ENCODE measurements at places on chromosomes 6 and 20.

- no peak overlapping the region for H3K4me3 ChIP-seq
- no peak for DNase-seq
- no peaks in the 10 kb centered on the region for H3K36me3 ChIP-seq
These were observed 72.4 kb upstream of the NXT1 start for GRCh38 chr20:23278172-23278571.

DNA sequence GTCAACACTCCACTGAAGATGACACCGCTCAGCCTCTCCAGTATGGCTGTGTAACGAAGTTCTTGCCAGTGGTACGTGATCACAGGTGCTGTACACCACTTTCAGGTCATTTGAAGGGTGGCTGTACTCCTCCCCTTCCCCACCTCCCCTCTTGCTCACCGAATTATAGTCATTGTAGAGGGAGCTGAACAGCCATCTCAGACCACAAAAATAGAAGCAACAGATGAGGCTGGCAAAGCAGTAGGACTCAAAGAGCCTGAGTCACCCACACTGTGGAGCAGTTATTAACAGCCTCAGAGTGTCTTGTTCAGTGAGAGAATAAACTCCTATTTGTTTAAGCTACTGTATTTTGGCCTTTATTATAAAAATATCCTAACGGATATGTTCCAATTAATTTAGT lies 192.5 kb upstream of the MCHR2 start:
- no peaks in the 10 kb centered on the region for H3K27me3 ChIP-seq
- no peak overlapping the region for H3K27ac ChIP-seq
- H3K36me3 ChIP-seq: no peaks in the 10 kb centered on the region
- no peak overlapping the region for H3K4me3 ChIP-seq

- H3K27me3 ChIP-seq: no peaks in the 10 kb centered on the region
- DNase-seq: no peak
- peak overlapping the region; percentile 79 for H3K27ac ChIP-seq
- H3K4me3 ChIP-seq: peak overlapping the region; percentile 20
- peaks cover 51% of the 10 kb centered on the region for H3K4me1 ChIP-seq
- no peaks in the 10 kb centered on the region for H3K36me3 ChIP-seq
These were observed 4.3 kb downstream of the CDC25B start for GRCh38 chr20:3800256-3800877.

DNA sequence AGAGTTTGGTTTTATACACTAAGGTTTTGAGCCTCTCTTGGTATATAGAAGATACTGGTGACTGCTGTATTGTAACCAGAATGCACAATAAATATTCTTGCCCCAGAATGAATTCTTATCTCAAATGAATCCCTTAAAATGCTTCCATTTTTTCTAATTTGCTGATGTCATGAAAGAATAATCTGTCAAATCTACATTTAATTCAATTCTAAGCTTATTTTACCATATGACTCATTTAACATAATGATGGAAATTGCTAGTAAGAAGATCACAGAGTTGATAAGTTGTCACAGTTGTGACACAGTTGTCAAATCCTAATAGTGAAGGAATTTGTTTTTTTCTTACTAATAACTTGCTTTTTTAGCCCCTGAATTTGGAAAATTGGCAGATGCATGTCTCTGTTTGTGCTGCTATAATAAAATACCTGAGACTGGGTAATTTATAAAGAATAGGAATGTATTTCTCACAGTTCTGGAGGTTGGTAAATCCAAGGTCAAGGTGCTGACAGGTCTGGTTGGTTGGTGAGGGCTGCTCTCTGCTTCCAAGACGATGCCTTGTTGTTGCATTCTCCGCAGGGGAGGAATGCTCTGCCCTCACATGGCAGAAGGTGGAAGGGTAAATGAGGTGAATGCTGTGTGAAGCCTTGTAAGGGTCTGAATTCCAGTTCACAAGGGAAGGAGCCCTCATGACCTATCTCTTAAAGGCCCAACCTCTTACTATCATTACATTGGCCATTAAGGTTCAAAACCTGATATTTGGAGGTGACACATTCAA lies 4.7 kb downstream of the ECT2L start:
- H3K4me1 ChIP-seq: peaks cover 4% of the 10 kb centered on the region
- no peak overlapping the region for H3K4me3 ChIP-seq
- H3K27me3 ChIP-seq: no peaks in the 10 kb centered on the region
- no peaks in the 10 kb centered on the region for H3K36me3 ChIP-seq
- H3K27ac ChIP-seq: no peak overlapping the region
- no peak for DNase-seq

GRCh38 chr6:103000688-103001087 lies 1607.2 kb downstream of the GRIK2 start:
- no peak overlapping the region for H3K4me3 ChIP-seq
- no peaks in the 10 kb centered on the region for H3K36me3 ChIP-seq
- no peak for DNase-seq
- no peak overlapping the region for H3K27ac ChIP-seq
- no peaks in the 10 kb centered on the region for H3K27me3 ChIP-seq

GRCh38 chr20:48171626-48172356 lies 386.5 kb upstream of the SULF2 start:
- no peak overlapping the region for H3K27ac ChIP-seq
- DNase-seq: no peak
- no peaks in the 10 kb centered on the region for H3K4me1 ChIP-seq
- no peaks in the 10 kb centered on the region for H3K36me3 ChIP-seq
- no peak overlapping the region for H3K4me3 ChIP-seq
- H3K27me3 ChIP-seq: no peaks in the 10 kb centered on the region

DNA sequence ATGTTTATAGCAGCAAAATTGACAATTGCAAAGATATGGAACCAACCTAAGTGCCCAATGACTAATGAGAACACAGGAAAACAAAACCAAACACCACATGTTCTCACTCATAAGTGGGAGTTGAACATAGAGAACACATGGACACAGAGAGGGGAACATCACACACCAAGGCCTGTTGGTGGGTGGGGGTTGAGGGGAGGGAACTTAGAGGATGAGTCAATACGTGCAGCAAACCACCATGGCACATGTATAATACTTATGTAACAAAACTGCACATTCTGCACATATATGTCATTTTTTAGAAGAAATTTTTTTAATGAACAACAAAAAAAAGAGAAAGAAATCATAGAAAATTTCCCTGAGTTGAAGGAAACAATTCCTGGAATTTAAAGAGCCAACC lies 3.9 kb downstream of the EPM2A start:
- no peak overlapping the region for H3K27ac ChIP-seq
- no peak for DNase-seq
- peaks cover 8% of the 10 kb centered on the region for H3K4me1 ChIP-seq
- H3K36me3 ChIP-seq: no peaks in the 10 kb centered on the region
- H3K27me3 ChIP-seq: no peaks in the 10 kb centered on the region

- H3K27ac ChIP-seq: peak overlapping the region; percentile 59
- H3K36me3 ChIP-seq: no peaks in the 10 kb centered on the region
- H3K27me3 ChIP-seq: no peaks in the 10 kb centered on the region
- no peak overlapping the region for H3K4me3 ChIP-seq
- peak; percentile 59 for DNase-seq
These were observed 45.7 kb downstream of the RAMACL start for GRCh38 chr6:166540631-166541331.
